ENCODE measurements at places on chromosomes 6 and 20.

- DNase-seq, result no peak
These were observed 2.7 kb downstream of the OSTM1 start for GRCh38 chr6:108071736-108072276.

- DNase-seq, result no peak
These were observed 24.3 kb downstream of the ARHGAP18 start for GRCh38 chr6:129685662-129686031.

DNA sequence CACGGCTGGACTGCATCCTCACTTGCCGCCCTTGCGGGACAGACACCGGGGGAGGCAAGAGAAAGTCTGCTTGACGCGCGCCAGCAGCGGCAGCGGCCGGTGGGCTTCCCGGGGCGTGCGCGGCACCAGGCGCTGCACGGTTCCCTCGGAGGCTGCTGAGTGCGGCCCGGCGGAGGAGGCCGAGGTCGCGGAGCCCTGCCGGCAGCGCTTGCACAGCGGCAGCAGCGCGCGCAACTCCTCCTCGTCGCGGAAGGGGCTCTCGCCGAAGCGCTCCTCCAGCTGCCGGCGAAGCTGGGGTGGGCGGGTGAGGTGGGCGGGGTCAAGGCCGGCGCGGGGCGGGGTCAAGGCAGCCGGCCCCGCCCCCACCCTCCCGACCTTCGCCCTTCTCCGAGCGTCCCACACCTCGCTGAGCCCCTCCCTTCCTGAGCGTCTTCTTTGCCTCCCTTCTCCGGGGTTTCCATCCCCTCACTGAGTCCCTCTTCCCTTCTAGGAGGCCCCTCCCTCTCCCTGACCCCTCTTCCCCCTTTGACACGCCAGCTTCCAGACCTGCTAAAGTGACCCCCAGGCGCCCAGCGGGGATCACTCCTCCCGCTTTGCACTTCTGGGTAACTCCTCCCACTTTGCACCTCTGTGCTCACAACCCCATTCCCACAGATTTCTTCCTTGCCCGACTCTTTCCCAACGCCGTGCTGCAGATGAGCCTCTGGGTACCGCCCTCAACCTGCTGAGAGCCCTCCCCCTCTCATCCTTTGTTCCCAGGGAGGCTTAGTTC, 8.8 kb downstream of the DUSP15 start:
- peak; percentile 48 for DNase-seq

DNA sequence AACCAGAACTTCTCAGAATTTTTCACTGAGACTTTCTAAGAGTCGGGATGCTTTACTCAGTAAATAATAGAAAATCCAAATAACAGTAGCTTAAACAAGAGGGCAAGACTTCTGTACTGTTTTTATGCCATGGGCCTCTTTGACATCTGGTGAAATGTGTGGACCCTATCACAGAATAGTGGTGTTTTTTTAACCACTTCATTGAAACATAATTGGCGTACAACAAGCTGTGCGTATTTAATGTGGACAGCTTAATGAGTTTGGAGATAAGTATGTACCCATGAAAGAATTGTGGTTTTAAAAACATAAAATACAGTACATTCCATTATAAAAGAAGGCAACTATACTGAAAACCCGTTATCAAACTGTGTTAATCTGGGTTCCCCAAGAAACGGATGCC, 37.7 kb downstream of the PDRG1 start:
- no peak for DNase-seq

DNA sequence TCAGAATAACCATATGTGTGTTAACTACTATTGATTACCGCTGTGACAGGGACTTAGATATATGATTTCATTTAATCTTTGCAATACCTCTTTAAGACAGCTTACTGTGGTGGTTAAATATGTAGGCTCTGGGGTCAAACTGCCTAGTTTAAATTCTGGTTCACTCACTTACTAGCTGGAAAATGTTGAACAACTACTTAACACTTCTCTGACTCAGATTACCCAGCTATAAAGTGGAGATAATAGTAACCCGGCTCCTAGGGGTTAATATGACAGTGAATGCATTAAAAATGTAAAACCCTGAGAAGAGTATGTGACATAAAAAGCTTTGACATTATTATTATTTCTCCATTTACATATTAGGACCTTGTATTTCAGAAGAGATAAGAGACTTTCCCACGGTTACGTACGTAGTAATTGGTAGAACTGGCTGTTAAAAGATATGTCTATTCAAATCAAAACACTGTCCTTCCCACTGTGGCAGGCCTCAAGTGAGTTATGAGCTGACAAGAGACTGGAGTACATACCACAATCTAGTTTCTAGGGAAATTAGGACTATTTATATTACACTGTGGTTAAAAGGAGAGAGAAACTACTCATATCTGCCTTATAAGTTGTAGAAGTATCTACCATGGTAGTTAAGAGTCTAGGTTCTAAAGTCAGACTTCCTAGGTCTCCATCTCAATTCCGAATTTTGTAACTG, 4.4 kb upstream of the PLCB1 start:
- DNase-seq, result no peak

DNA sequence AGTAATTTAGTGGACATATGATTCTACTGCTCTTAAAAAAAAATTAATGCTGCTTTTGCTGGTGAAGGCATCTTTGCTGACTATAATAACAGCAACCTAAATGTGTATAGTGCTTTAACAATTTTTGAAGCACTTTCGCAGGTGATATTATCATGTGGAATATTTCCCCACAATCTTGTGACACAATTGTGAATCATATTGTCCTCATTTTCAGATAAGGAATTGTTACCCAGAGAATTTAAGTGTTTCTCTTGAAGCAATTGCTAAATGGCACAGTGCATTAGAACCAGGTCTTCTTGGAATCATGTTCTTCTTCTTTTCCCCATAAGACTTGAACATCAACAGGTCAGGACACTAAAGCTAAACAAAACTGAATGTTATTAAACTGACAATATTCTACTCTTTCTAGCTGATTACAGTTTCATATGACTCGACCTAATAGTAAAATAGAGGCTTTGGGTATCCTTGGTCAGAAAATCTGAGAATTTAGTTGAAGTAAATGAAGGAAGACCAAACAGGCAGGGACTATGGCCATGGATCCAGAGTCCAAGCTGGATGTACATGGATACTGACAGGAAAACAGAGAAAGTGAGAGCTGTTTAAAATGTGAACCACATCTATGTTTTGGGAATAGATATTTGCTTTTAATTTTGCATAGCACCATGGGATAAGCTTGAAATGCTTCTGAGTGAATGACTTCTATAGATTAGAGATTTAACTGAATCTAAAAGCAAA, 121.8 kb upstream of the SLC35B3 start:
- DNase-seq, result no peak

- no peak for DNase-seq
These were observed 69.5 kb downstream of the ZFAND3 start for GRCh38 chr6:37889051-37889450.
